Endothelial cell of umbilical vein (primary cell): ENCODE measurements at places on chromosomes 4 and X.

GRCh38 chrX:29902004-29902403, 313.4 kb upstream of the MAGEB2 start:
- DNase-seq: no peak
- H3K4me1 ChIP-seq: no peaks in the 10 kb centered on the region
- no peaks in the 10 kb centered on the region for H3K36me3 ChIP-seq
- H3K4me3 ChIP-seq: no peak overlapping the region
- no peak overlapping the region for H3K27ac ChIP-seq
- no peaks in the 10 kb centered on the region for H3K27me3 ChIP-seq

GRCh38 chrX:16664074-16664473, 14.1 kb downstream of the S100G start:
- no peak for DNase-seq
- H3K36me3 ChIP-seq: no peaks in the 10 kb centered on the region
- no peak overlapping the region for H3K4me3 ChIP-seq
- no peaks in the 10 kb centered on the region for H3K27me3 ChIP-seq

- DNase-seq: no peak
- H3K36me3 ChIP-seq: no peaks in the 10 kb centered on the region
- no peak overlapping the region for H3K4me3 ChIP-seq
These were observed 39.8 kb downstream of the NHS start for GRCh38 chrX:17414839-17415238.

- H3K4me3 ChIP-seq: no peak overlapping the region
- no peak for DNase-seq
- no peaks in the 10 kb centered on the region for H3K36me3 ChIP-seq
- no peak overlapping the region for H3K27ac ChIP-seq
- no peaks in the 10 kb centered on the region for H3K4me1 ChIP-seq
These were observed 534.4 kb upstream of the EPHA5 start for GRCh38 chr4:66204534-66205247.

- H3K4me1 ChIP-seq: no peaks in the 10 kb centered on the region
- H3K27me3 ChIP-seq: peaks cover 4% of the 10 kb centered on the region
- no peak overlapping the region for H3K27ac ChIP-seq
- no peaks in the 10 kb centered on the region for H3K36me3 ChIP-seq
- H3K4me3 ChIP-seq: no peak overlapping the region
These were observed 46.7 kb upstream of the UCP1 start for GRCh38 chr4:140615451-140615850.

- no peak overlapping the region for H3K27ac ChIP-seq
- no peaks in the 10 kb centered on the region for H3K36me3 ChIP-seq
- no peaks in the 10 kb centered on the region for H3K27me3 ChIP-seq
- H3K4me1 ChIP-seq: no peaks in the 10 kb centered on the region
- no peak overlapping the region for H3K4me3 ChIP-seq
These were observed 79.4 kb upstream of the PITX2 start for GRCh38 chr4:110702326-110702725.

DNA sequence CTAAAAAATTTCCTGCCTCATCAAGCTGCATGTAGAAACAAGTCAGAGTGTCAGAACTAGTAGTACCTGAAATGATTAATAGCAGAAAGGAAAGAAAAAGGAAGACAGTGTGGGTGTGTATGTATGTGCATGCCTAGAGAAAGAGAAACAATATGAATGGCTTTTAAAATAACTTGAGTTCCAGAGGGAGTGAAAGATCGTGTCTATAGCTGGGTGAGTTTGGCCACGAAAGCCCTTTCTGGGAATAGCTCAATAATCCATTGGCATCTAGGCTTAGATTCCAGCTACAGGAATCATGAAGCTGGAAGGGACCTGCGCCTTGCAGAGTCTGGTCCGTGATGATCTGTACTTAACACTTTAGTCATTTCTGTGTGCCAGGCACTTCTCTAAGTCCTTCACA, 195.6 kb downstream of the RAPGEF2 start:
- H3K4me1 ChIP-seq: peaks cover 19% of the 10 kb centered on the region
- peak; percentile 46 for DNase-seq
- H3K36me3 ChIP-seq: no peaks in the 10 kb centered on the region
- no peaks in the 10 kb centered on the region for H3K27me3 ChIP-seq
- no peak overlapping the region for H3K27ac ChIP-seq

- DNase-seq: no peak
- no peaks in the 10 kb centered on the region for H3K27me3 ChIP-seq
- H3K27ac ChIP-seq: peak overlapping the region; percentile 37
- peaks cover 37% of the 10 kb centered on the region for H3K4me1 ChIP-seq
- H3K4me3 ChIP-seq: peak overlapping the region; percentile 91
These were observed 616 bp downstream of the WDR1 start for GRCh38 chr4:10115797-10116568.

GRCh38 chr4:112423591-112423990, 92.4 kb downstream of the NEUROG2 start:
- no peak for DNase-seq
- H3K4me1 ChIP-seq: no peaks in the 10 kb centered on the region
- H3K27ac ChIP-seq: no peak overlapping the region

GRCh38 chr4:163736876-163737275, 242.4 kb downstream of the TMA16 start:
- DNase-seq: no peak
- no peak overlapping the region for H3K4me3 ChIP-seq
- H3K36me3 ChIP-seq: no peaks in the 10 kb centered on the region
- H3K27ac ChIP-seq: no peak overlapping the region

GRCh38 chrX:139538907-139539790, 8.6 kb downstream of the F9 start:
- no peak overlapping the region for H3K4me3 ChIP-seq
- H3K27ac ChIP-seq: no peak overlapping the region
- no peaks in the 10 kb centered on the region for H3K27me3 ChIP-seq
- no peaks in the 10 kb centered on the region for H3K36me3 ChIP-seq

DNA sequence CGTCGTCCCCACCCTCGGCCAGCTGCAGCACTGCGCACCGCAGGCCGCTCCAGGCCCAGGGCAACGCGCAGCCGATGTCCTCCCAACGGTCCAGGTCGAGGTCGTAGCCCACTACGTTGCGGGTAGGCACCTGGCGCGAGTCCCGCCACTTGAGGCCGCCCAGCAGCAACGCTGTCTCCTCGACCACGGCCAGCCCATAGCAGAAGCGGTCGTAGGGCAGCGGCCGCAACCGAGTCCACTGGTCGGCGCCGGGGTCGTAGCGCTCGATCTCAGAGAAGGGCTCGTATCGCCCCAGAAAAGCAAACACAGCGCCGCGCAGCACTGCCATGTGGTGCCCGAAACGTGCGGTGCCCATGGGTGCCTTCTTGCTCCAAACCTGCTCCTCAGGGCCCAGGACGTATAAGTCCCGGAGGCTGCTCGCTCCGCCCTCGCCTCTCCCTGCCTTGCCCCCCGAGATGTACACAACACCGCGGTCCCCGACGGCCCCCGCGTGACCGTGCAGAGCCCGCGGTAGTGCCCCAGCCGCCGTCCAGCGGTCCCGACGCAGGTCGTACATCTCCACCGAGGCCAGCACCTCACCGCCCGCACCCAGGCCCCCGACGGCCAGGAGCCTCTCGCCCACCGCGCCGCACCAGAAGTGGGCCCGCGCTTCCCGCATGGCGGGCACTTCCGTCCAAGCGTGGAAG, 2.1 kb downstream of the KLHL34 start:
- no peaks in the 10 kb centered on the region for H3K36me3 ChIP-seq
- no peak overlapping the region for H3K27ac ChIP-seq
- no peak for DNase-seq

GRCh38 chr4:3179126-3179706, 69.7 kb upstream of the MSANTD1 start:
- no peaks in the 10 kb centered on the region for H3K27me3 ChIP-seq
- H3K27ac ChIP-seq: no peak overlapping the region
- H3K36me3 ChIP-seq: peaks cover 27% of the 10 kb centered on the region
- DNase-seq: no peak
- no peak overlapping the region for H3K4me3 ChIP-seq
- no peaks in the 10 kb centered on the region for H3K4me1 ChIP-seq

GRCh38 chr4:101306225-101306624, 41.1 kb downstream of the PPP3CA start:
- no peaks in the 10 kb centered on the region for H3K27me3 ChIP-seq
- H3K4me1 ChIP-seq: no peaks in the 10 kb centered on the region
- no peak overlapping the region for H3K4me3 ChIP-seq
- H3K27ac ChIP-seq: no peak overlapping the region
- H3K36me3 ChIP-seq: no peaks in the 10 kb centered on the region

DNA sequence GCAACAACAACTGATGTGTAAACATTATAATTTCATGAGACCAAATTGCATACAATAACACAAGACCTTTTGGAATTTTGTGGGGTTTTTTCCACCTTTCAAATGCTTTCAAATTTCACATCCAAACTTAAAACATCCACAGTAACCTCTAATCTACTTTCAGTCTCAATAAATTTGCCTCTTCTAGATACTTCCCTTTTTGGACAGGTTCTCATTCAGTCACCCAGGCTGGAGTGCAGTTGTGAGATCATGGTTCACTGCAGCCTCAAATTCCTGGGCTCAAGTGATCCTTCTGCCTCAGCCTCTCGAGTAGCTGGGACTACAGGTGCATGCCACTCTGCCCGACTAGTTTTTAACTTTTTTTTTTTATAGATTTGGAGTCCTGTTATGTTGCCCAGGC, 556.6 kb downstream of the NLGN4X start:
- no peaks in the 10 kb centered on the region for H3K27me3 ChIP-seq
- H3K4me1 ChIP-seq: no peaks in the 10 kb centered on the region
- no peaks in the 10 kb centered on the region for H3K36me3 ChIP-seq
- no peak overlapping the region for H3K27ac ChIP-seq
- H3K4me3 ChIP-seq: no peak overlapping the region

GRCh38 chr4:35247047-35247446, 997.3 kb downstream of the ARAP2 start:
- DNase-seq: no peak
- no peaks in the 10 kb centered on the region for H3K27me3 ChIP-seq
- no peak overlapping the region for H3K4me3 ChIP-seq
- H3K4me1 ChIP-seq: no peaks in the 10 kb centered on the region
- H3K27ac ChIP-seq: no peak overlapping the region

GRCh38 chrX:133190877-133191738, 27.0 kb downstream of the TFDP3 start:
- DNase-seq: no peak
- H3K27me3 ChIP-seq: no peaks in the 10 kb centered on the region
- H3K4me3 ChIP-seq: no peak overlapping the region
- no peak overlapping the region for H3K27ac ChIP-seq
- no peaks in the 10 kb centered on the region for H3K36me3 ChIP-seq

DNA sequence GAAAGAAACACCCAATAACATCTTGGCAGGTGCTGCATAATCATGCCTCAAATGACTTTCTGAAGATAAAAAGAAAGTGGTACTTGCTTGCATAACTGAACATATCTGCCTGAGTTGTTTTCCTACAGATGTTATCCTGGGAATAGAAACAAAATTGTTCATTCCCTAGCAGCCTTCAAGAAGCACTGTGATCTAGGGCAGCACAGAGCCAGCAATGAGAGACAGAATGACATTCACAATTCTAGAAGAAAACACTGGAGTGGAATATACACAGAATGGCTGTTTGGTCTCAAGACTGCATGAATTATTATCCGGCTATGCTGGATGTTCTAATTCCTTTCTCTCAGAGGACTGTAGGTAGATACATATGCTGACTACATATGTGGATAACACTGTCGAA, 790.9 kb downstream of the PDHA2 start:
- H3K4me3 ChIP-seq: no peak overlapping the region
- H3K36me3 ChIP-seq: no peaks in the 10 kb centered on the region
- no peaks in the 10 kb centered on the region for H3K4me1 ChIP-seq
- no peaks in the 10 kb centered on the region for H3K27me3 ChIP-seq
- H3K27ac ChIP-seq: no peak overlapping the region

DNA sequence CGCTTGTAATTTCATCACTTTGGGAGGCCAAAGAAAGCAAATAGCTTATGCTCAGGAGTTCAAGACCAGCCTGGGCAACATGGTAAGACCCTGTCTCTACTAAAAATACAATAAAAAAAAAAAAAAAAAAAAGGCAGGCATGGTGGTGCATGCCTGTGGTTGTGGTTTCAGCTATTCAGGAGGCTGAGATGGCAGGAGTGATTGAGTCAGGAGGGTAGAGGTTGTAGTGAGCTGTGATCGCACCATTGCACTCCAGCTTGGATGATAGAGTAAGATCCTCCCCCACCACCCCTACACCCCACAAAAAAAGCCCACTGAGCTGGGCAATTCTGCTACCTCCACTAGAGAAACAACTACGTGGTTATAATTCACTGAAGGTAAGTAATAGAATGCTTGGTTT, 118.8 kb upstream of the PCDH18 start:
- no peak overlapping the region for H3K4me3 ChIP-seq
- no peaks in the 10 kb centered on the region for H3K36me3 ChIP-seq
- H3K27ac ChIP-seq: no peak overlapping the region
- no peak for DNase-seq
- no peaks in the 10 kb centered on the region for H3K27me3 ChIP-seq
- H3K4me1 ChIP-seq: no peaks in the 10 kb centered on the region

DNA sequence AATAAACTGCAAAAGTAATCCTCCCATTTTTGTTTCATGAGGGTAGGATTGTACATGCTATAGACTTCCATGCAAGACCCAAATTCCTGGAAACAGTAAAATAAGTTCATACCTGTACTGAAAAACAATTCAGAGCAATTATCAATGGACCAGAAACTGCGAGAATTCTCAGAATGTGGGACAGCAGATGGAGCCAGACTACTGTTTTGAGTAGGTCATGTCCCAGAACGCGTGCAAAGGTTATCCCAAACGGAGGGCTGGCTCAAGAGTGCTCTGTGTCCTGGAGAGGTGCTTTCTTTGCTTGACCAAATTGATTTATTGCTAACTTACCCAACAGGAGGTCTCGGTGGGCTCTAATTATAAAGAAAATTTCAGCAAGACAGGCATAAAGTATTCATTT, 1.7 kb upstream of the MAGEH1 start:
- DNase-seq: peak; percentile 4
- H3K4me3 ChIP-seq: no peak overlapping the region
- H3K27ac ChIP-seq: no peak overlapping the region
- no peaks in the 10 kb centered on the region for H3K36me3 ChIP-seq

GRCh38 chrX:9566150-9566621, 101.3 kb downstream of the TBL1X start:
- DNase-seq: peak; percentile 76
- no peak overlapping the region for H3K4me3 ChIP-seq
- no peak overlapping the region for H3K27ac ChIP-seq
- peaks cover 15% of the 10 kb centered on the region for H3K4me1 ChIP-seq

- DNase-seq: no peak
- no peak overlapping the region for H3K27ac ChIP-seq
- H3K4me3 ChIP-seq: no peak overlapping the region
- no peaks in the 10 kb centered on the region for H3K4me1 ChIP-seq
- H3K36me3 ChIP-seq: no peaks in the 10 kb centered on the region
These were observed 207.4 kb upstream of the MAOA start for GRCh38 chrX:43448688-43449087.

GRCh38 chr4:20418861-20419451, 167.3 kb downstream of the SLIT2 start:
- peaks cover 9% of the 10 kb centered on the region for H3K4me1 ChIP-seq
- H3K27me3 ChIP-seq: no peaks in the 10 kb centered on the region
- peak; percentile 76 for DNase-seq
- peak overlapping the region; percentile 48 for H3K4me3 ChIP-seq

- peak; percentile 44 for DNase-seq
- H3K4me1 ChIP-seq: peaks cover 9% of the 10 kb centered on the region
- no peak overlapping the region for H3K4me3 ChIP-seq
- H3K27me3 ChIP-seq: peaks cover 3% of the 10 kb centered on the region
- no peak overlapping the region for H3K27ac ChIP-seq
These were observed 34.6 kb downstream of the PRPS2 start for GRCh38 chrX:12825801-12826200.

- no peak overlapping the region for H3K27ac ChIP-seq
- DNase-seq: no peak
- peaks cover 24% of the 10 kb centered on the region for H3K36me3 ChIP-seq
These were observed 108.6 kb downstream of the TNIP2 start for GRCh38 chr4:2647403-2648158.
